CD4-positive, alpha-beta T cell treated with Interleukin-15 for 1 hour (primary cell): ENCODE measurements at places on chromosomes 16 and 17.

DNA sequence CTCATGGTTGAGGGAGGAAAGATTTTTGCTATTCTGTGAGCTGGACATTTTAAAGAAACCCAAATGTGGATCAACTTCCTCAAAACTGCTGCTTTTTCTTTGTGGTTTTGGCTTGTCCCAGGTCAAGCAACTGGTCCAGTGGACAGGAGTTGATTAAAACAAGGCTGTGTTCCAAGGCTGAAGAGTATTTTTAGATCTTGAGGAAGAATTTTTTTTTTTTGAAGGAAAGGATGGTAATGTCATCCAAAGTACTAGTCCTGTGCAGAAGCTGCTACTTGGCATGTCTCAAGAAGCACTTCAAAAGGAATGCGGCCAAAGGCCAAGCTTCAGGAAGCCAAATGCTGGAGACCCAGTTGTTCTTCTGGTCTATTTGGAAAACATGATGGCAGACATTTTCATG, 8.0 kb upstream of the MYH2 start:
- no peak for DNase-seq

DNA sequence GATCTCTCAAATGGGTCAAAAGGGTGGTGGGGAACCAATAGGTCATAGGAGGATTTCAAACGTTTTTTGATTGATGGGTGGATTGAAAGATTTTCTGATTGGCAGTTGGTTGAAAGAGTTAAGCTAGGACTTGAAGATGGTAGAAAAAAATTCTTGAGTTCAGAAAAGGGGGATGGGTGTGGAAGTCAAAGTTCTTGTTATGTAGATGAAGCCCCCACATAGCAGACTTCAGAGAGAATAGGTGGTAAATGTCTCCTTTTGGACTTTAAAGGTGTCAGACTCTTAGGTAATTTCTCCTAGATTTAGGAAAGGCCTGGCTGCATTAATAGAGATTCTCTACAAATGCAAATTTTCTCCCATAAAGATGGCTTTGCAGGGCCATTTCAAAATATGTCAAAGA, 163.3 kb downstream of the HS3ST4 start:
- no peak for DNase-seq

DNA sequence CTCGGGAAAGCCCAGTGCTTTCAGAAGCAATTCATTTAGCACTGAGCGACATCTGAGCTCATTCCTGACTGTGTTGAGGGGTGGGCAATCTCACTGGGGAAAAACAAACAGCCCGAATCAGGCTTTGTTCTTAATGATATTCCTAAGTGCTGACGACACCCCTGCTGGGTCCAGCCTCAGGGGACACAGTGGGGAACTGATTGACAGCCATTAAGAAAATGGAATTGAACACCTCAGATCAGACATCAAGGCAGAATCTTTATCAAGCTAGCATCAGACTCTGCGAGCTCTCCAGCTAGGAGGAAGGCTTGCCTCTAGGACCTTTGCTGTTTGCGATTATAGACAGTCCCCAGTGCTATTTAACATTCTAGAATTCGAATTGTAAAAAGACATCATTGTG, 22.5 kb upstream of the LYRM9 start:
- no peak for DNase-seq

DNA sequence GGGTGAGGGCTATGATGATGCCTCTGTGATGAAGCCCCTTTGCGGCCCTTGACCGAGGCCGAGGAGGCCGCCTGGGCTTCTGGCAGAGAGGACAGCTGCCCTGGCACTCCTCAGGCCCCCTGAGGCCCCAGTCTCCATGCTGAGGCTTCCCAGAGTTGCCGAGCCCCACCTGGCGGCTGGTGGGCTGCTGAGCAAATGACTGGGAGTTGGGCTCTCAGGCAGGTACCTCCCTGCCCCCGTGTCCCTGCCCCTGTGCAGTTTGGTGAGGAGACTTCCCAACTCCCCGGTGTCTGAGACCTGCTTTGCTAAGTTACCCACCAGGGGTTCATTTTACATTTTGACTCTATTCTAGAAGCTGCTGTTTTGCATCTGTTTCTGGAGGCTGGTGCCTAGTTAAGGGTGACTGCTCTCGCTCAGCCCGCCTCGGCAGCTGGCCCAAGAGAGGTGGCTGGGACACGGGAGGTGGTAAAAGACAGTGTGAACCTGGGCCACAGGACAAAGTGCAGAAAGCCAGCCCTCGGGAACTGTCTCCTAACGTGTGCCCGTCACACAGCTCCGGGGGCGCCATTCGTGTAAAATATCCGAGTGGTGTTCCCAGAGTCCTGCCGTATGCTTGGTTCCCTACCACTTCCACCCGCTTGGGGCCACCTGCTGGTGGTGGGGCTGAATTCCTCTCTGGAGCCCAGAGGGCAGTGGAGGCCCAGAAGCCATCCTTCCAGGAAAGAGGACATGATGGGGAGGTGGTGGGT, 134.5 kb downstream of the RAB11FIP4 start:
- DNase-seq: no peak

- no peak for DNase-seq
Measured at GRCh38 chr16:84911486-84912216, 91.9 kb downstream of the CRISPLD2 start.

GRCh38 chr16:67000384-67001351, 12.3 kb downstream of the CES4A start:
- peak; percentile 67 for DNase-seq

DNA sequence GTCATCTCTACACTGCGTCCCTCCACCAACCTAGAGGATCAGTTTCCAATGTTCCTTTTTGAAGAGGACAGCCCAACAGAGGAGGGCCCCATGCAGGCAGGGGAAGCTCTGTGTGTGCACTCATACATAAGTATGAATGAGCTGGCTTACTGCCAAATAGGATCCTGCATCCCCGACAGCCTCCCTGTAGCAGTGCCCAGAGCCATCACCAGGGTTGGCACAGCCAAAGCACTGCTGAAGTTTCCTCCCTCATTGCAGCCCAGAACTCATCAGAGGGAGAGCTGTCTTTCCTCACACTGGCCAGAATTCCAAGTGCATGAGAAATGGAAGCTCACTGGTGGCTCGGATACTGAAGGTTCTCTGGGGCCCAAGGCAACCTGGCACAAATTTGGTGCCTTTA, 114.4 kb downstream of the ASIC2 start:
- DNase-seq: no peak

- no peak for DNase-seq
Measured at GRCh38 chr16:22086440-22086839, 5.9 kb upstream of the VWA3A start.

DNA sequence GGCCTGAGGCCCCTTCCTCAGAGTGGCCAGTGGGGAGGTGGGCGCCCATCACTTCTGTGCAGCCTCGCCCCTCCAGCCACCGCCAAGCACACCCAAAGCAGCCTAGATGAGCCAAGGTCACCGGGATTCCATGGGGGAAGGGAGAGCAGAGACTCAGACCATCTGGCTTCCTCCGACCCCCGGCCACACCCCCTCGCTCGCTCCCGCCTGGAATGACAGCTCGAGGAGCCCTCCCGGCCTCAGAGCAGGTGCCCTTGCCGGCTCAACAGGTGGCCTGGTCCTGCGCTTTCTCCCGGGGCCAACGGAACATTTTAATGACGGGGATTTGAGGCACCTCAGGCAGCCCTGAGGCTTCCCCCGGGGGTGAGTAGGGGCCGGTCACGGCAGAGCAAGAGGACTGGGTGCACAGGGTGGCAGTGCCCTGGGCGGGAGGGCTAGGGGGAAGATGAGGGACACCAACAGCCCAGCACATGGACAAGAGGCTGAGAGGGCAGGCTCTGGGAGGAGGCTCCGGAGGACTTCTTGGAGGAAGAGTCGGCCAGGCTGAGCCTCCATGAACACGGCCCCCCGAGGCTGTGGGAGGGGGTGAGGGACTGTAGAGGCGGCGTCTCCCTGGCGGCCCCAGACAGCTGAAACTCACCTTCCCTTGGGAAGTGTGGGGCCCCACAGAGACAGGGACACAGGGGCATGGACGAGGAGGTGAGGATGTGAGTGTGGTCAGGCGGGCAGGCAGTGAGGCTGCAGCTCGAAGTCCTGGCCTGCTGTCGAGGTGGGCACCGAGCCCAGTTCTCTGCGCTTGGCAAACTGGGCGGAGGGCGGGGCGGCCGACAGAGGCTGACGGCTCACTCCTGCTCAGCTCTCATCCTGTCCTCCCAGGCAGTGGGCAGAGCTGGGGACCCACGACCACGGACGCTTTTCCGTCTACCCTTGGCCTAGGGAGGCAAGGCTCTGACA, 12.5 kb upstream of the C1QTNF8 start:
- no peak for DNase-seq

DNA sequence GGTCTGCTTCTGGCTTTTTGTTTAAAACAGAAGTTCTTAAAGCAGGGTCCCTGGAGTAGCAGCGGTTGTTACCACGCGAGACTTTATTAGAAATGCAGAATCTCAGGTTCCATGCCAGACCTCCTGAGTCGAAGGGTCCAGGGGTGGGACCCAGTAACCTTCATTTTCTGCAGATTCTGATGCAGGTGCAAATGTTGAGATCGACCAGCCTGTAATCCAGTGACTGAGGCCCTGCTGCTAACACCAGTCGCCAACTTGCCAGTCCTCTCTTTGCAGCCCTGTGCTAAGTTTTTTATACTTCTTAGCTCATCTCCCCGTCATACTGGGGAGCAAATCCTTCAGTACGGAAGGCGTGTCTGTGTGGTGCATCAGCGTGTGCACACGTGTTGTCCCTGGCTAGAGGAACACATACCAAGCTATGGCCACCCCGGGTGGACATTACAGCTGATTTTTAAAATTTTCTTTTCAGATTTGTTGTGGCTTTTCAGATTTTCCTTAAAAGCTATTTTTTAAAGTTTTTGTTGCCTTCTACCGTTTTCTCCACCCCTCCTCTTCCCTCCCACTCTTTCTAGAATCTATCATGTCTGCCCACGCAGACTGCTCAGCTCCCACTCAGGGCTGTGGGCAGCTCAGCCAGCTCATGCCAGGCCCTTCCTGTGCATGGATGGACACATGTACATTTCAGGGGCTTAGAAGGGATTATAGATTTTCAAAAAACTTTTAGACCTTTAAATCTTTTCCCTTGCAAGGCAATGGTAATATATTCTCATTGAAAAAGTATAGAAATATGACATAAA, 57.7 kb downstream of the MEAK7 start:
- DNase-seq: no peak

DNA sequence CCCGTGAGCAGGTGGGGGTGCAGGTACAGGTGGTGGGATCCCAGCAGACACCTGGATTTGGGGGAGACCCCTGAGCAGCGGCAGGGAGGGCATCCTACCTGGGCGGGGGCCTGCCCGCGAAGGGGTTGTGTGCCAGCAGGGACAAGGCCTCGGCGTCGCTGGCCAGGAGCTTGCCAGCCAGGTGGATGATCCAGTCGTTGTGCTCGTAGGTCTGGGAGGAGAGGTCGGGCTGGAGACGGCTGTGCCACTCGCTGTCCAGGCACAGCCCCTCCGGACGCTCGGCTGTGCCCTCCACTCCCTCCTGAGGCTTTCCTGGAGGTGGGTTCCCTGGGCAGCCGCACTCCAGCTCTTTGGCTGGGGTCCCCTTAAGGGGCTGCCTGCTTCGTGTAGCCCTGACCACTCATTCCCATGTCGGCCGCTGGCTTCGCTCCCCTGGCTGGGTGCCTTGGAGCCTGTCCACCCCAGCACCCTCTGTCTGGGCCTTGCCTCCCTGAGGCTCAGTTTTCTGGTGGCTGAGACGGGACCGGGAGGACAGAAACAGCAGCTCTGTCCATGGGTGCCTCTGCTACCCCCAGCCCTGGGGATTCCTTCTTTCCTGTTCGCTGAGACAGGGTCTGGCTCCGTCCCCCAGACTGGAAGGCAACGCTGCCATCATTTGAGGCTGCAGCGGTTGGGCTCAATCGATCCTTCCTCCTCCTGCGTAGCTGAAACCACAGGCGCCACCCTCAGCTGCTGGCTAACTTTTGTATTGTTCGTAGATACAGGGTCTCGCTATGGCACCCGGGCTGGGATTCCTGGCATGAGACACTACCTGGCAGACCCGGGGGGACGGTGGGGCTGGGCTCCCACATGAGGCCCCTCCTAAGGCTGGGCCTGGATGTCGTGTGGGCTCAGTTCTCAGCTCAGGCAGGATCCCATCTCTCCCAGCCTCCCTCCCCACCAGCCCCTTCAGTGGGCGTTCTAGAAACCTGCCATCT, 68.6 kb upstream of the GNG13 start:
- no peak for DNase-seq

- no peak for DNase-seq
Measured at GRCh38 chr17:3804503-3804931, 3.5 kb upstream of the ITGAE start.

DNA sequence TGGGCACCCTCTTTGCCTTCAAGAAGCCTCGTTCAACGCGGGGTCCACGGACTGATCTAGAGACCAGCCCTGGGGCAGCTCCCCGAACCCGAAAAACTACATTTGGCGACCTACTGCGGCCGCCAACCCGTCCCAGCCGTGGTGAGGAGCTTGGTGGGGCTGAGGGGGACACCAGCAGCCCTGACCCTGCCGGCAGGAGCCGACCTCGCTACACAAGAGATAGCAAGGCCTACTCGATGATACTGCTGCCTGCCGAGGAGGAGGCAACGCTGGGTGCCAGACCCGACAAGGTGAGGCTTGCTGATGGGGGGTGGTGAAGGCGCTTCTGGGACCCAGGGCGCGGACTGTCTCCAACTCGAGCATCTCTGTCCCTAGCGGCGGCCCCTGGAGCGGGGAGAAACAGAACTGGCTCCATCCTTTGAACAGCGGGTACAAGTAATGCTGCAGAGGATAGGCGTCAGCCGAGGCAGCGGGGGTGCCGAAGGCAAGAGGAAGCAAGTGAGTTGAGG, 5.6 kb downstream of the ACD start:
- DNase-seq: no peak

- no peak for DNase-seq
Measured at GRCh38 chr16:67179421-67180080, 4.2 kb downstream of the MATCAP1 start.

DNA sequence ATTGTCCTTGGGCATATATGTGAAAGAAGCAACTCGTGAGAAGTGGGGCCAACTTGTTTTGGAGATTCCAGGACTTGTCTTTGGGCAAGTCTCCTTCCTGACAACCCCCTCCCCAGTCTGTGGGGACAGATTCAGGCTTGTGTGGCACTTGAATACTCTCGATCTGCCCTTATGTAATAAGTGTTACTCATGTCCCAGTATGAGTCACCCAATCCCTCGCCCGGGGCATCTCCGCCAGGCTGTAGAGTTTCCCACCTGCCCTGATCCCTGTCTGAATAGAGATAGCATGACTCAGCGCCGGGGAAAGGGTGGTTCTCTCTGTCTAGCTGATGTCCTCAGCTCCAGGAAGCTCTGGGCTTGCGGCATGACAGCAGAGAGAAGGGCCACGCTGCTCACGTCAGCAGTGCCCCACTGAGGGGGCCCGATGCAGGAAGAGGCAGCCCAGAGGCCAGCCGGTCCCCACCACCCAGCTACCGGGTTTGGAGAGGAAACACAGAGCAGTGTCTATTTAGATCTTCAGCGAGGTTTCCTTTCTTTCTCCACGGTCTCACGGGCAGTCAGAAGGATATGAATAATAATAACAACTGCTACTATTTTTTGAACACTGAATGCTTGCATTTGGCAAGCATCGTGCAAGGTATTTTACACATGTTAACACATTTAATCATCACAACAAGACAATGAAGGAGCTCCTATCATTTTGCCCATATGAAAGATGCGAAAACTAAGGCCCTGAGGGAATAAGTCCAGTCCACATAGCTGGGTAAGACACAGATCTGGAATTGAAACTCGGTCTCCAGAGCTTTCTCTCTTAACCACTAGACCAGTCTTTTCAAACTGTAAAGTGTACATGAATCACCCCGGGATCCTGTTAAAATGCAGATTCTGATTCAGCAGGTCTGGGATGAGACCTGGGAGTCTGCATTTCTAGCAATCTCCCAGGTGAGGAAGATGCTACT, 426.7 kb upstream of the MAF start:
- DNase-seq: peak; percentile 30
